IPS DF 19.7 (cell line): ENCODE measurements at places on chromosomes 1 and 21.

DNA sequence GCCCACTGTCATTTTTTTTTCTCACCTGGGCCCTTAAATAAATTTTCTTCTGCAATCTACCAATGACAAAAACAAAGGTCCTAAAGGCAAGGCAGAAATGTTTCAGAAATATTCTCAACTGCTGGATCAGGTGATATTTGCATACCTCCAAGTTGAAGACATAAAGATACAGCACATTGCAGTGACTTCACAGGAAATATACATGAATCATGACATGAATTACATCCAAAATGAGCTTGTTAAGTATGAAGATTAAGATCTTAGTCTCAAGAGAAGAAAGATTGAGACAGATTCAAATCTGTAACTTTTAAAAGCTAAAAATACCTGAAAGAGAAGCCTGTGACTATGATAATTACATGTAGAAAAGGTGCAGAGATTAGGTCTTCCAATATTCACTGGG is 207.8 kb downstream of the SIPA1L2 start:
- DNase-seq: no peak

- no peak for DNase-seq
Observed at GRCh38 chr21:39666681-39667315, 54.1 kb downstream of the B3GALT5 start.

GRCh38 chr1:196438329-196438728 is 169.9 kb downstream of the KCNT2 start:
- no peak for DNase-seq

- no peak for DNase-seq
Observed at GRCh38 chr1:19654386-19654785, 10.3 kb downstream of the NBL1 start.

- no peak for DNase-seq
Observed at GRCh38 chr1:203672346-203672745, 45.7 kb downstream of the ATP2B4 start.

GRCh38 chr1:221071777-221072176 is 192.5 kb downstream of the HLX start:
- no peak for DNase-seq

GRCh38 chr1:40036574-40036973 is 4.0 kb upstream of the CAP1 start:
- no peak for DNase-seq

DNA sequence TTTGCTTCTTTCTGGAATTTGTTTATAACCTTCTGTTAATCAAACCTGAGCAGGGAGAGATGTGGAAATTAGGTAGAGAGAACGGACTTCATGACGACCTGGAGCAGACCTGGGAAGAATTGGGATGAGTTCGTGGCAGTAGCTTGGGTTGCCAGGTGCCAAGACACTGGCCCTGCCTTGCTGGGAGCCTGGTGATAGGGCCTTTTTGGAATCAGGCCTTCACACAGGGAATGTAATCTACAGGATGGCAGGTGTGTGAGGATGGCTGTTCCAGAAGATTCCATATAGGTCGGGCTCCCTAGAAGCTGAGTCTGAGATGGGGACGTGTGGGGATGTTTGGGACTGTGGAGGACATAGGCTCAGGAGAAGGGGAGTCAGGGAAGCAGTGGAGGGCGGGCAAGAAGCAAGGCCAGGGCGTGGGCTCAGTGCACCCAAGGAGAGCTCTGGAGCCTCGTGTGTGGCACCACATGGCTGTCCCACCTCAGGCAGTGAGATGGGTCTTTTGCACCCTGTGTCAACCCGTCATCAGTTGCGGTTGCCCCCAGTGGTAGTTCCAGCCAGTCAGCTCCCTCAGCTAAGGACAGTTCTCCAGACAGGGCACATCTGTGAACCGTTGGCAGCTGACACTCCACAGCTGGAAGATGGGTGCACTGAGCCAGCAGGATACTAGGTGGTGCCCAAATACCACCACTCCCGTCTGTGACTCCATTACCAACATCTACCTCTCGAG is 395.9 kb downstream of the MATN1 start:
- DNase-seq: no peak

GRCh38 chr1:68442006-68442405 is 7.7 kb downstream of the RPE65 start:
- DNase-seq: no peak

- DNase-seq: no peak
Observed at GRCh38 chr1:33895976-33896375, 32.1 kb downstream of the HMGB4 start.

DNA sequence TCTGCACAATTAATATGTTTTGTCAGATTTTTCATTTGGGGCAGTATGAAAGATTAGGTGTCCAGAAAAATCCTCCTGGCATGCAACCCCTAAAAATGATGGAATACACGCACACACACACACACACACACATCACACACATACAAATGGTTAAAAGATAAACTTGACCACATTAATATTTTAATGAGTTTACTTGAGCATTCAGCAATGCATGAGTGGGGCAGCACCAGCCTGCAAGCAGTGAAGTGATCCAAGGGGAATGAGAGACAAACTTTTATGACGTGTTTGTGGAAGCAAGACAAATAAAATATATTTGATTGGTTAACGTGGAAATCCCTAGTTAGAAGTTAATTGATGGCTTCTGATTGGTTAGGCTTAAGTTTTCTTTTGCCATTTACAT is 29.1 kb upstream of the SOAT1 start:
- no peak for DNase-seq

DNA sequence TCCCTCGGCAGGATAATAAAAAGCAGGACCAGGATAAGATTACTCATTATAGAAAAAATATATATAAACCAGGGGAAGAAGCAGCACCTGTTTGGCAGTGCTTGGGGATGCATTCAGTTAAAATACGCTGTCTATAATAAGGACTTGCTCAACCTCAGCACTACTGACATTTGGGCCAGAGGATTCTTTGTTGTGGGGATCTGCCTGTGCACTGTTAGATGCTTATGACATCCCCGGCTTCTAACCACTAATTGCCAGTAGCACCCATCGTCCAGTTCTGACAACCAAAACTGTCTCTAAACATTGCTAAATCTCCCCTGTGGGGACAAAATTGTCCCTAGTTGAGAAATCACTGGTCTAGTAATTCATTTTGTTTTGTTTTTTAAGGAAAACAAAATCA is 242.1 kb downstream of the SLC45A1 start:
- no peak for DNase-seq

DNA sequence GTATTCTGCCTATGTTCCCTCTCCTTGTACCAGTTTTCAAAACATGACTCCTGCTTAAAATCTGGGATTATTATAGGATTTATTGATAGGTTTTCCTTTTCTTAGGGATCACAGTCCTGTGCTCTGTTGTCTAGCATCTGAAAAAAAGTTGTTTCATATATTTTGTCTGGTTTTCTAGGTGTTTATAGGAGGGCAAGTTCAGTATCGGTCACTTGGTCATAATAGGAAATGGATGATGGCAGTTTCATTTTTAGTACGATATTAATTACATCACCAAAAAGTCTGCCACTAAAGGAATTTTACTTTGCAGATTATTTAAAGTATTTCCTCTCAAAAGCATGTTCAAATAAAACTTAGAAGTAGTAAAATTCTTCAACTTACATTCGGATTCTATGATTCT is 94.4 kb downstream of the RASAL2 start:
- no peak for DNase-seq

DNA sequence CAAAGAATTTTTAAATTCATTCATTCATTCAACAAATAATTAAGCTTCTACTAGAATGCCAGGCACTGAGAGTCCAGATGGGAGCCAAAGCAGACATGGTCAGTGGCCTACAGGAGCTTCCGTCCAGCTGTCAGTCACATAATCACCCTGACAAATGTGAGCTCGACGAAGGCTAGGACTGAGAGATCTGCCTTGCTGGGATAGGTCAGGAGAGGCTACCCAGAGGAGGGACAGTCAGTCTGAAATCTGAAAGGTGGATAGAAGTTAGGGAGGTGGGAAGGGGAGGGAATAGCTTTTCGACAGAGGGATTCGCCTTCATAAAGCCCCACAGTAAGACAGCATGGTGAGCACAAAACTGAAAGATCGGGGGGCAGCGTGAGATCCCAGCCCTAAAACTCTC is 8.3 kb downstream of the EPHX1 start:
- no peak for DNase-seq

DNA sequence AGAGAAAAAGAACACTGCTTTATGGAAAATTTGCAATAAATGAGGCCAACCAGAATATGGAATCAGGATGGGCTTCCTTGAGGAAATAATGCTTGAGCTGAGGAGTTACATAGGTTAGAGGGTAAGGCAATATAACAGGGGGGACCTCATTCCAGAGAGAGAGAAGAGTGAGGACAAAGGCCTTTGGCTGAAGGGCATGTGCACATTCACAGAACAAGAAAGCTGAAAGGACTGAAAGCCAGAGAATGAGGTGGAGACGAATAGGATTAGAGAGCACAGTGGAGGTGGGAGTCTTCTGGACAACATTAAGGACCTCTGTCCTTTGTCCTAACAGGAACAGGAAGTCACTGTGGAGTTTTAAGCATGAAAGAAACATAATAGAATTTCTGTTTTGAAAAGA is 60.7 kb upstream of the MROH9 start:
- DNase-seq: no peak

DNA sequence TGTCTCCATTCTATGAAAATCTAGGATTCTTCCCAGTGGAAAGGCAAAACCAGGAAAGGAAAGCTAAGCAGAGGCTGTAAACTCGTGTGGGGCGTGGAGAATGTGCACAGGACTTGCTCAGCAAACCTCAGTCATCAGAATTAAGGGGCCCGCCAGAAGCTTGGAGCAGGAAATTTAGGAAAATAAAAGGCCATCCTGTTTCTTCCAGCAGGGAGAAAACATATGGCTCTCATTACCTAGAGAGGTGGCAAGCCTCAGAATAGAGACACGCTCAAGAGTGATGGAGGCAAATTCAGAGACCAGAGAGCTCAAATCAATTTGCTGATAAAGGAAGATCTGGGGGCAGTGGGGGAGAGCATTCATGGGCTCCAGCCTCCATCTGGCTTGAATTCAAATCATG is 151.9 kb upstream of the KLHDC7A start:
- no peak for DNase-seq

GRCh38 chr1:172466795-172467407 is 23.0 kb upstream of the PIGC start:
- no peak for DNase-seq
